RWPE2 (cell line): ENCODE measurements at places on chromosomes 7 and 10.

DNA sequence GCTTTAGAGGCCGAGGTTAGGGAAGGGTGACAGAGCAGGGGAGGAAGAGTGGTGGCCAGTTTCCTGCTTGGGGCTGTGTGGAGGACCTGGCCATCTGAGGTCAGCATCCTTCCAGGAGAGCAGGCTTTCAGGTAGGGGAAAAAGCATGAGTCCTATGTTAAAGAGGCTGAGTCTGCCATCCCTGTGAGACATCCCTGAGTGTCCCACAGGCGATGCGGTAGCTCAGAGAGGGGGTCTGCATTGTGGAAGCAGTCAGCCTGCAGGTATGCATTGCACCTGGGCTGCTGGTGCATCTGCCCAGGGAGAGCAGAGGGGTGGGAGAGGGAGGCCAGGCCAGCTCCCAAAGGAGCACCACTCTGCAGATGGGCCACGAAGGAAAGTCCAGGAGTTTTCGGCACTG is 282.1 kb upstream of the ZNF32 start:
- DNase-seq = no peak

GRCh38 chr7:45699726-45700390 is 125.7 kb downstream of the ADCY1 start:
- DNase-seq = no peak

GRCh38 chr10:73914036-73914435 is 3.1 kb downstream of the PLAU start:
- DNase-seq = no peak

- no peak for DNase-seq
These were observed 4.8 kb upstream of the RET start for GRCh38 chr10:43071865-43072650.

- no peak for DNase-seq
These were observed 11.2 kb downstream of the EMX2 start for GRCh38 chr10:117553815-117554172.

DNA sequence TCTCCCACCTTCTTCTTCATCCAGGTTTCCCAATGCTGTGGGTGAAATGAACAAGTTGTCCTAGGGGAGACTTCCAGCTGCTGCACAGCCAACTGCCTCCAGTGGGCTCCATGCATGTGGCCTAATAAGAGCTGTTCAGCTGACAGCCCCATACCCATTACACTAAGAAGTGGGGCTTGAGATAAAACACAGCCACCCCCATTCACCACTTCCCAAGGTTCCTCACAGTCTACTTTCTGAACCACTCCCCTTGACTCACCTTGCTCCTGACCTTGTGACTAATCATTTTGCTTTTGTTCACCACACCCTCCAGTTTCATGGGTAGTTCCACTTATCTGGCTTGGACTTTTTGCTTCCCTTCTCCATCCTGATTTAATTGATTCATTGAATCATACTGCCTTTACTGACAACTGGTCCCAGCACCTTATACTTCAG is 119.3 kb downstream of the CABCOCO1 start:
- DNase-seq = no peak

DNA sequence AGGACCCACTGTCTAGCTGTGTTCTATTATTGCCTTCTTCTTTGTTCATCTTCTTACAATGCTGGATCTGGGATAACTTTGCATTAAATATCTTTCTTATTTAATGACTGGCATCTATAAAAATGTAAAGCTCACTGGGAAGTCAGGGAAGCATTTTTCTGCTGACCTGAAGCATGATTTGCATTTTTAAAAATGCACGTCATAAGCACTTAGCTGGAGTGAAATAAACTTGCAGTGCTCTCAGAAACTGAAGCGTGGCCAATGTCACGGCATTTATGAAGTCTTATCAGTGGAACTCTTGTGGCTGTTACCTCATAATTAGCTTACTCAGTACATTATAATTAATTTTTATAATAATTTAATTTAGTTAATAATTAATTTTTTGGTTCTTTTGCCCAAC is 59.1 kb downstream of the FRMD4A start:
- no peak for DNase-seq

- no peak for DNase-seq
These were observed 155.7 kb upstream of the FAM171A1 start for GRCh38 chr10:15526754-15527153.

DNA sequence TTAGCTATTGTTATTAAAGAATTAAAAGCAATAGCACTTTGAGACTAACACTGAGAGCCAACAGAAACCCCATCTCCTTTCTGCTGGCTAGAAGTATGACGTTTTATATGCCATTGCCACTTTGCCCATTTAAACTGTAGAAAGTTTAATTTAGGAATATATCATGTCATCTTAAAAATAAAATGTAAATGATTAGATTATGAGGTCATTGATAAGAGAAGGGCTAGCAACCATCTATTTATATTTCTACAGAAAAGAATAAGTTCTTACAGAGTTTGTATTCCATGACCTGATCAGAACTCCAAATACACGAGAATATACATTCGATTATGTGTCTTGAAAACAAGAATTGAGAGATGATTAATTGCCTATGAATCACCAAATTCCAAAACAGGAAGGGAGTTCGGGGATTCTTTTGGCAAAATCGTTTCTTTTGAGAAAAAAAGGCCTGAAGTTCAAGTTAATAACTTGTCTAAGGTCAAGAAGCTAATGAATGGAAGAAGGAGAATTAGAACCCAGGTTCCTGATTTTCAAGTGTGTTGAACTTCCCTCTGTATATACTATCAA is 227.0 kb downstream of the TRIL start:
- no peak for DNase-seq

GRCh38 chr7:14228341-14228740 is 238.9 kb upstream of the ETV1 start:
- no peak for DNase-seq

- DNase-seq = no peak
These were observed 158.4 kb upstream of the NRP1 start for GRCh38 chr10:33492701-33493345.

DNA sequence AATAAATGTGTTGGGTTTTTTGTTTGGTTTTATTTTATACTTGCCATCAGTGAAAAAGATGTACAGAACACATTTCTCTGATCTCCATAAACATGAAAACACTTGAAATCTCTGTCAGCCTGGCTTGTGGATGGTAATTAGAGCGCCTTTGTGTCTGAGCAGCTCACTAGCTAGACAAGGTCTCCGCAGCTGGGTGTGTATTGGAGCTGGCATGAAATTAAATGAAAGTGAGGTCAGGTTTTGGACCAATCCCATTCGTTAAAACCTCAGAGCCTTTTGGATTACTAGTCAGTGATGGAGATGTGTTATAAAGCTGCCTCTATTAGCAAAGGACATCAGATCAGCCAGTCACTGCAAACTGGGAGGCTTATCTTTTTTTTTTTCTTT is 2.7 kb downstream of the FRAT1 start:
- no peak for DNase-seq

DNA sequence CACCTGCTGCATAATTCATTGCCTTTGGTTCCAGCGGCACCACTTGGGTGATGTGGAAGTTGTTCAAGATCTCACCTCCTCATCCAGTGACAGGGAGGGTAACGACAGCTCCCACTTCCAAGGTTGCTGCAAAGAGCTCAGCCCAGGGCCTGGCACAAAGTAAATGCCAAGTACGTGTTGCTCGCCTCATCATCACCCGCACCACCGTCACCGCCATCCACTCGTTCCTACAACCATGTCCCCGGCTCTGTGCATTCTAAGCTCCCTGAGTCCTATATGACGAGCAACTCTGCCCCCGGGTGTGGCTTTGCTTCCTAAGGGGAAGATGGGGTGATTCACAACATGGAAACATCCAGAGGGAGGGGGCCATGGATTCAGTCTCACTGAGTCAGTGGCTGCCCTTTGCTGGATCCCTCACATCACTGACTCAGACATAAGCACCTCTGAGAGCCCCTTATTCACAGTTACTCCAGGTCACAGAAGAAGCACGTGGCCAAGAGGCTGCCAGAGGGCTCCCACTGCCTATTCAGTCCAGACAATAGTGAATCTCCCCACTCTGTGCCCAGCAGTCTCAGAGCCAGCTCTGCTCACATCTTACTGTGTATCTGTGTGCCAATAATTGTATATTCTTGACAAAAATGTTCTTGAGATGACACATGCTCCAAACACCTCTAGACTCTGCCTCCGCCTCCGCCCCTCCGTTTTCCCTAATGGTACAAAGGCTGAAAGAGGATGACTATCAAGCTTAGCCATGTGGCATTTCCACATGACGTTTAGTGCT is 159.1 kb downstream of the GFRA1 start:
- no peak for DNase-seq

DNA sequence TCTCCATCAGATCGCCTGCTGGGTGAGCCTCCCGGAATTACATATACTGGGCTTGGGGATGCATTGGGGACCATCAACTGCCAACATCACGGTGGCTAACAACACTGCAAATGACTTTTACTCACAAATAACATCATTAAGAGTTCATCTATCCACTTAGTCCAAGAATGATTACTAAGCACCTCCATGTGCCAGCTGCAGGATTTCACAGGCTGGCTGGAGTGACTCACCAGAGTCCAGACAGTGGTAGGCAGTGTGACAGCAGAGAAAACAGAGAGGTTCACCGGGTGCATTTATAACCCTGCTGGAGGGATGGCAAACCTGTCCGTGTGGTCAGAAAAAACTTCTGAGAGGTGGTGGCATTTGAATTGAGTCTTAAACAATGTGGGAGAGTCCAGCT is 3.2 kb upstream of the IGFBP3 start:
- no peak for DNase-seq

DNA sequence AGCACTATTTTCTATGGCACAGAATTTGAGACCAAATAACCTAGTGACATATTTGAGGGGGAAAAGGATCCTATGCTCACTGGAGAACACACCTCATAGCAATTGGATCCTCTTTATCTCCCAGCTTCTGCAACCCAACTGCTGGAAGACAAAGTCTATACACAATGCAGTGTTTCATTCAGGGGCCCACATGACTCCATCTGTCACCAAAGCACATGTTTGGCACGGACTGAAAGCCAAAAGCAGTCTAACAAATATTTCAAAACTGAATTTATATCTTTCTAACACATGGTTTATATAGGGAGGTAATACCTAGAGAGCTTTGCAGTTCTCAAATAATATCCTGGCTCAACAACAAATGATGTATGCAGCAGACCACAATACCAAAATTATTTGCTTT is 39.2 kb downstream of the ADAM12 start:
- no peak for DNase-seq

DNA sequence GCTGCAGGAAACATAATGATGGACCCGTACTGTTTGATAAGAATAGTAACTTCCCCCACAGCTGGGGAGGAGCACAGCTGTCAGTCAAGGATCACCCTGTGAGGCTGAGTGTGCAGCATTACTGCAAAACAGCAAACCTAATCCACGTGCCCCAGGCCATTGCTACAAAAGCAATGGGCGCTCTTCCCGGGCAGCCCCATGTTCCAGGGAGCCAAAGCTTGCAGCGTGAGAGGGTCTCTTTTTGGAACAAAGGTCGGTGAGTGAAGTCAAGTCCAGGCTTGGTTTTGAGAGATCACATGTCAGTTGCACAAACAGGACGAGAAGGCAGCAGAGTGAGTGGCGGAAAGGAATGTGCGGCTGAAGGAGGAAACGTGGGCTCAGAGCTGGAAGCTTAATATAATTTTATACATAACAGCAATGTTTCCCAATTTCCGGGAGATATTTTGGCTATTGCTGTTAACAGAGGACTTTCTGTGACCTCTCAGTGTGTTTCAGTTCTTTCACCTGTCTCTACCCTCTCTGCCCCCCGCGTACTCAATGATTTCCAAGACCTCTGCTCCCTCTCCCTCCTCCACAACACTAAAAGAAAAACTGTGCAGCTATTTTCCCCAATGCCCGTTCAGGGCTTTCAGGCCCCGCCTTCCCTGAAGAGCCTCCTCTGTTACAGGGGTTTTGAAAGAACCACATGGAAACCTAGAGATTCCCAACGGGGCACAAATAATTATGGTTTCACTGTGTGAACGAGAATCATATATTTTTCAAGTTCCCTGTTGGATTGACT is 128.9 kb downstream of the MTPAP start:
- DNase-seq = no peak

DNA sequence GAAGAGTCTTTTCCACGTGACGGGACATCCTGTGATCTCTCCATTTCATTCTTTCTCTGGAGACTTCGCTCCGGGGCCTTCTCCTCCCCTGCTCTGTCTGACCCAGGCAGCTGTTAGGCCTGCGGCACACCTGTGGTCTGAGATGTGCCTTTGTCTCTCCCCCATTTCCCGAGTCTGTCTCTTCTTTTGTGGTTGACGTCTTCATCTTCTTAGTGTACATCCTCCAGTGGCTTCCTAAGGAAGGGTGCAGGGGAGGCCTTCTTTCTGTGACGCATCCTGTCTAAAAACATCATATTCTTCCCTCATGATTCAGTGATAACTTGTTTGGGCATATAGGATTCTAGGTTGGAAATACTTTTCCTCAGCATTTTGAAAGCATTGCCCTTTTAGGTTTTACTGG is 17.2 kb upstream of the ATP6V0E2 start:
- DNase-seq = no peak

DNA sequence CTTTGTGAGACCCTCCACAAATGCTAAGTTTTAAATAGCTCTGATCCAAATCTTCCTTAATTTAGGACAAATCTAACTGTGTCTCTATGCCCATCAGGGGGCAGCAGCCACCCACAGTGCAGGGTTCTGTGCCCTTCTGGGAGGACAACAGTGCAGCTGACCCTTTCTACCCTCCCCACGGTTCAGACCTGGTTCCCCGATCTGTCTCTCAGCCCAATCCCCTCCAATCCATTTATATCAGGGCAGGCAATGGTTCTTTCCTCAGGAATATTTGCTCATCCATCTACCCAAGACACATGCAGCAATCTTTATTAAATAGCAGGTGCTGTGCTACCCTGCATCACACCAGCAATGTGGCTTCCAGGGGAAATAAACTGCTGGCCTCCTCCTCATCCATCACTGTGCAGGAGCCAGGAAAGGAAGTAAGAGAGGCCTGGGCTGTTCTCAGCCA is 4.0 kb upstream of the RBM28 start:
- DNase-seq = no peak
